ENCODE measurements at places on chromosomes 5 and 9.

DNA sequence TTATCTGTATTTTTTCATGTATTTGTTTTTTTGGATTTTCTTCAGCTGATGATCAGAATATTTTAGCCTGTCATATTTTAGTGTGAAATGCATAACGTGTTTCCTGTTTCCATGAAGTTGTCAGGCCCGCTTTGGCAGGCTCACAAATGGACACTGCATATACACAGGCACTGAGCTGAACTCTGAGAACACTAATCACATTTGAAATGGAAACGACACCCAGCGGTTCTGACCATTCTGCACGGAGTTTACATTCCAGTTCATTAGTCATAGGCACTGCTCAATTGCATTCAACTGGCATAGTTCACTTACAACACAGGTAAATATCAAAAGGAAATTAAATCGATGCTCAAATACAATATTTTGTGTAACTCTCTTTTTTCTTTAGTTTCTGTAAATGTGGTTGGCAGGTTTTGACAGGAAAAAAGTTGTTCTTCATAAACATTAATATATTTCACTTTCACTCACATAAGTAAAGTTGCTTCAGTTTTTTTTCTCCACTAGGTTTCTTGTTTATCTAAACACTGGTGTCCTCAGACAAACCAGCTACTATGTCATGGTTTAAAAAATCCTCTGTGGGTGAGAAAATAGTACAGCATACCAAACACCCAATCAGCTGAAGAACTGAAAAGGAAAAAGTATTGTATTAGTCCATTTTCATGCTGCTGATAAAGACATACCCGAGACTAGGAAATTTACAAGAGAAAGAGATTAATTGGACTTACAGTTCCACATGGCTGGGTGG lies 559.0 kb upstream of the DAP start:
- peak; percentile 9 for DNase-seq

GRCh38 chr9:134637241-134637640 lies 4.4 kb upstream of the COL5A1 start:
- peak; percentile 83 for DNase-seq

- no peak for DNase-seq
These were observed 61.4 kb downstream of the C9orf50 start for GRCh38 chr9:129559506-129559881.

DNA sequence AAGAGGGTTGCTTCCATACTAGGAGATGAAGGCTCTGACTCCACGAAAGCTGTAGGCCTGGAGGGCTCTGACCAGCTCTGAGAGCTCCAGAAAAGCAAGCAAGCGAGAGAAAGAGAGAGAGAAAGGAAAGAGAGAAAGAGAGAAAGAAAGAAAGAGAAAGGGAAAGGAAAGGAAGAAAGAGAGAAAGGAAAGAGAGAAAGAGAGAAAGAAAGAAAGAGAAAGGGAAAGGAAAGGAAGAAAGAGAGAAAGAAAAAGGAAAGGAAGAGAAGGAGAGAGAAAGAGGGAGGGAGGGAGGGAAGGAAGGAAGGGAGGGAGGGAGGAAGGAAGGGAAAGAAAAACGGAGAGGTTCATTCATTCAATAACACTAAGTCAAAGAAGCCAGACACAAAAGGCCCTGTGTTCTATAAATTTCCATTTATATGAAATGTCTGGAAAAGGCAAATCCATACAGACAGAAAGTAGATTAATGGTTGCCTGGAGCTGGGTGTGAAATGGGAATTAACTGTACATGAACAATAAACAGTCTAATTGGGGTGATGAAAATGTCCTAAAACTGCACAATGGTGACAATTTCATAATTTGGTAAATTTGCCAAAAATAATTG lies 1.8 kb upstream of the STK10 start:
- DNase-seq, result no peak

DNA sequence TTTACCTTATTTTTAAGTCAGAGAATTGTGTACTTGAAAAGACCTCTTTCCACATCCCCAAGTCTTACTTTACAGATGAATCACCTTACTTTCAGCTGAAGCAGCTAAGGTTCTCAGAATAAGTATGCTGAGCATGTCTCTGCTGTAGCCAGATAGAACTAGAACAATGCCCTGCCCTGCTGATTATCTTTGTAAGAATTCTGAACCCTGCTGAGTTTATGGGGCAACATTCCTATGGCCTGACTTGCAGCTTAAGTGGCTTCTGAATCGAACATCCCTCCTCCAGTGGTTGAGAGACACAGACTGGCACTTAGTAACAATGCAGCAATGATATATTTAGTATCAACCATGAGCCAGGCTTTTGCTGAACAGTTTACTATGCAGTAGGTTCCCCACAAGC lies 592.0 kb upstream of the WWC1 start:
- DNase-seq, result peak; percentile 41

- DNase-seq, result no peak
These were observed 259.7 kb upstream of the ZNF608 start for GRCh38 chr5:125006011-125006685.

DNA sequence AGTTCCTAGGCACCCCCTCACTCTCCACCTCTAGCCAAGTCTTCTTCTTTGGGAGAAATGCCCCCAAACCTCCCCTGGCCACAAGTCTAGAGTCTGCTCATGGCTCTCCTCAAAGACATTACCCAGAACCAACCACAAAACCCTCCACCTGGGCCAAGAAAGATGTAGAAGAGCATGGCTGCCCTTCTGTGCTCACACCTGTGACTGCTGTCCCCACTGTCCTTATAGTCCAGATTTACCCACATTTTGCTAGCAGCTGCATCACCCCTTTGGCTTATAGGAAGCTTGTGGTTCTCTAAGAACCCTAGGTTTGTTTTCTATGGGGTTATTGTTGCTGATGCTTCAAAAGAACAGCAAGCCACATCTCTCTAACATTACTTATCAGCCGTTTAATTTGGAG lies 6.1 kb upstream of the GABBR2 start:
- no peak for DNase-seq

GRCh38 chr5:62093976-62094375 lies 212.0 kb upstream of the KIF2A start:
- peak; percentile 11 for DNase-seq

- no peak for DNase-seq
These were observed 695.4 kb upstream of the CDH18 start for GRCh38 chr5:20683241-20683940.
